Stimulated activated naive CD4-positive, alpha-beta T cell (primary cell): ENCODE measurements at places on chromosomes 5 and 9.

- peak; percentile 22 for DNase-seq
Observed at GRCh38 chr5:173618927-173619519, 2.6 kb upstream of the BOD1 start.

- DNase-seq, result peak; percentile 11
Observed at GRCh38 chr9:130461218-130461630, 16.5 kb downstream of the ASS1 start.

DNA sequence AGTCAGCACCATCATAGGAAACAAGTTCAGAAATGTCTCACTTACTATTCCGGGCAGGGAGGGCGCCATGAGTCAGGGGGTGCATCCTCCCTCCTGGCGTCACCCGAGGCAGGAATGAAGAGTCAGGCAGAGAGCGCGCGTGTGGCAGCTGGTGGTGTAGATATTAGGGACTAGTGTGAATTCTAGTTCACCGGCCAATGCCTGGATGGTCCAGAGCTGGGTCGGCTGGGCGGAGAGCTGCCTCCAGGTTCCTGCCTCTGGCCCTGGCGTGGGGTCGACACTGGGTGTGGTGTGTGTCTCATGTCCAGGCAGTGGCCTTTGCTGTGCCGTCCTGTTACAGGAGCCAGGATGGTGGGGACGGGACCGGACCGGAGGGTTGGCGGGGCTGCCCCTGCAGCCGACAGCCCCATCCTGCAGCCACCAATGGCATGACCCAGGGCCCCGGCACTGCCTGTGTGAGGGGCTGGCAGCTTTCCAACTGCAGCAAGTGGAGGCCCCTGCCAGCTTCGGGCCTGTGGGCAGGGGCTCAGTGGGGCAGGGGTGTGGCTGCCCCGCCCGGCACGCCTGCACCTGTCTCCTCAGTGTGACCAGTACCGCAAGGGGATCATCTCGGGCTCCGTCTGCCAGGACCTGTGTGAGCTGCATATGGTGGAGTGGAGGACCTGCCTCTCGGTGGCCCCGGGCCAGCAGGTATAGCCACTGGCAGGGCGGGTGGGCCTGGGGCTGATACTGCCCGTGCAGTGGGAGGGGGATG lies 9.1 kb downstream of the DIPK1B start:
- DNase-seq, result no peak

- no peak for DNase-seq
Observed at GRCh38 chr9:72415163-72415562, 50.2 kb upstream of the ZFAND5 start.

- DNase-seq, result no peak
Observed at GRCh38 chr9:89342213-89342612, 23.9 kb downstream of the SECISBP2 start.

- DNase-seq, result no peak
Observed at GRCh38 chr5:150836703-150837102, 9.6 kb upstream of the IRGM start.

DNA sequence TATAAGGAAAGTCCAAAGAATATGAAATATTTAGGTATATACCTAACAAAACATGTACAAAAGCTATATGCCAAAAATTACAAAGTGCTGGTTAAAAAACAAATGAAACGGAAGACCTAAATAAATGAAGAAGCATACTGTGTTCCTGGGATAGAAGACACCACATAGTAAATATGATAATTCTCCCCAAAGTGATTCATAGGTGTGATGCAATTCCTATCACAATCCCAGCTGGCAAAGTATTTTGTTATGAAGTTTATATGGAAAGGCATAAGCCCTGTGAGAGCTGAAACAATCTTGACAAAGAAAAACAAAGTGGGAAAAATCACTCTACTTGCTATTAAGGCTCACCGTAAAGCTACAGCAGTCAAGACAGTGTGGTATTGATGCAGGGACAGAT lies 2.6 kb upstream of the SMIM23 start:
- DNase-seq, result no peak

GRCh38 chr9:75983319-75984045 lies 93.0 kb downstream of the PCSK5 start:
- no peak for DNase-seq
